ENCODE measurements at places on chromosomes 3 and 15.

DNA sequence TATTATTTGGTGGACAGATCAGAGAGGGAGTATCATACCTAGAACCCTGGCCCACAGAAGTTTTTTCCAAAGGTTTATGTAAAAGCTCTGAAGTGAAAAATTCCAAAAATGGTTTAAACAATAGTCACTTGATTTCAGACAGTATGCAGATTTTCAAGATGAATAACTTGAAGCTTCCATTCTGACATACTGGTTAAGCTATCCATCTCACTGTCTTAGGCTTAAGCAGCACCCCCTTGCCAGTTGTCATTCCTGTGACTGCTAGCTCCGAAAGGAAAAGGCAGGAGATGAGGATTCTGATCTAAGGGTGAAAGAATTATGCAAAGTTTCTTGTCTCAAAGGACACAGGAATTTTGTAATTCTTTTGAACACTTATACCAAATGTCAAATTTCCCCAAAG is 337.5 kb upstream of the THBS1 start:
- DNase-seq, result no peak

- DNase-seq, result no peak
Observed at GRCh38 chr3:100245927-100246326, 14.9 kb upstream of the TBC1D23 start.

- DNase-seq, result no peak
Observed at GRCh38 chr15:96115642-96116041, 214.9 kb upstream of the NR2F2 start.

GRCh38 chr3:193372783-193373182 is 5.8 kb downstream of the ATP13A5 start:
- DNase-seq, result no peak

GRCh38 chr3:37542772-37543449 is 318.8 kb upstream of the CTDSPL start:
- DNase-seq, result no peak

GRCh38 chr3:17500618-17501017 is 241.8 kb downstream of the TBC1D5 start:
- DNase-seq, result no peak

GRCh38 chr15:94610069-94610468 is 378.7 kb downstream of the MCTP2 start:
- no peak for DNase-seq

DNA sequence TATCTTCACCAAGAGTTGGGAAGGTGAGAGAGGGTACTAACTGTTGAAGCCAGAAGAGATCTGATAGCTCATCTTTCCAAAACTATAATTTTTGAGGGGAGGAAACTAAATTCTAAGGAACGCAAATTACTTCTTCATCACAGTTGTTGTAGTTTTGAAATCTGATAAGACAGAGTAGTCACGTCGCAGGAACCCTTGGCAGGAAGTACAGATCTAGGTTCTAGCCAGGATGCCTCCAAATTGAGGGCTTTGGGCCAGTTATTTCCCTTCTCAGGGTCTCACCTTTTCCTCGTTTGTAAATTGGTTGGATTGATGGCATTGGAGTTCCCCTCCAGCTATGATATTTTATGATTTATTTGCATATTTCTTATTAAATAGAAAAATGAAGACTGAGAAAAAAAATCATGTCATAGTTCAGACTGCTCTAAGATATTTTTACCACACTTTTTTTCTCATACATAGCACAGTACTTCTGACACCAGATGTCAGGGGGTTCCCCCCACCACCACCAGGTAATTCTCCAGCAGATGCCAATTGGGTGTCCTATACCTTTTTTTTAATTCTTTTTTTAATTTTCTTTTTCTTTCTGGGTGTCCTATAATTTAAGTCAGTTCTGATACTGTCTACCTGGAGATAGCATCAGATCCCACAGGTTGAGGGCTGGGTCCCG is 32.3 kb upstream of the APH1B start:
- DNase-seq, result no peak
